ENCODE measurements at places on chromosomes 3 and 15. TPM values are rescaled to one million over a fixed set of nuclear protein-coding genes. Genes with fewer than 3 reads are reported as not detected.

SLC9C1 gene
- not detected for total RNA-seq

AMIGO3 gene
- total RNA-seq: 0.50 TPM

NRG4 gene
- total RNA-seq: not detected

BOC gene
- total RNA-seq: 1.0 TPM

DUOXA2 gene
- not detected for total RNA-seq

SI gene
- total RNA-seq: not detected

BCL2A1 gene
- not detected for total RNA-seq

All from bronchus fibroblast of lung (primary cell).